ENCODE measurements at places on chromosomes 3 and 15.

- DNase-seq = no peak
These were observed 86.1 kb downstream of the UNC13C start for GRCh38 chr15:54064365-54064764.

GRCh38 chr3:130968221-130968620 lies 58.4 kb downstream of the ASTE1 start:
- DNase-seq = no peak

GRCh38 chr15:64731012-64731804 lies 44.2 kb downstream of the RBPMS2 start:
- peak; percentile 78 for DNase-seq

DNA sequence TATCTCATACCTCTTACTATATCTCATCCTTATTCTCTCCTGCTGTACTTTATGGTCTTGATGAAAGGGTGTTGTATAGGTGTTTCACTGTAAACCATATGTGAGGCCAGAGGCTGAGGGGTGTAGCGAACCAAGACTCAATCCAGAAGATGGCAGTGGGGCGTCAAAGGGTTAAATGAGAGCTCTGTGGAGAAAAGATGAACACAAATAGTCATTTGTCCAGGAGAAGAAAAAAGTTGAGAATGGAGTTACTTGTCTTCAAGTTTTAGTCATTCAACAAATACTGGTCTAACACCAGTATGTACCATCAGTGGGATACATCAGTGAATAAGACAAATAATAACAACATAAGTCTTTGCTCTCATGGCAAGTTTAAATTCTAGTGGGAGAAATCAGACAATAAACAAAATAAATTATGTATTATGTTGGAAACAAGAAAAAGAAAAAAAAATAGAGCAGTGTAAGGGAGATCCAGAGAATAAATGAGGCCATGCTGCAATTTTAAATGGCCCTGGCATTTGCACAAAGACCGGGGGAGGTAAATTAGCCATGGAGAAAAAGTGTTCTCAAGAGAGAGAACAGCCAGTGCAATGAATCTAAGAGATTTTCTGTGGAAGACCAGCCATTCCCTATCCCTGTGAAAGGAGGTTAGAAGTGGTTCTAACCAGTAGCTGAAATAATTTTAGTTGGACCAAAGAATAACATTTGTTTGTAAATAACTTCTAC lies 77.0 kb upstream of the UMPS start:
- DNase-seq = no peak

GRCh38 chr3:56424336-56424735 lies 43.9 kb downstream of the ERC2 start:
- DNase-seq = no peak

DNA sequence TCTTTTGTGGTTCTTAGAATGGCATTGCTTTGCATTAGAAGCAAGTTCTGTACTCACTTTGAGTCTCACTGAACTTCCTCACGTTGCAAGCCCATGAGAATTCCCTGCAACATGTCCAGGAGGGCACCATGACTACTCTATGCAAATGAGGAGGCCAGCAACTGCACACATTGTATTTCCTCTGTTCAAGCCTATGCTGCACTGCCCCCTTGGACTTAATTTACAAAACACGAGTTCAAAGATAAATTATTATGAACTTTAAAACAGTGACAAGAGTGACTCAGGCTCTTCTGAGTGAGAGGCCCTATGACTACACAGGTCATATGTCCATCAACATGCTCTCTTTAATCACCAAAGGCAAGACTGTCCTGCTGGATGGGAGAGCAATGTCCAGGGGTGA lies 484.2 kb upstream of the ATP11B start:
- DNase-seq = no peak

DNA sequence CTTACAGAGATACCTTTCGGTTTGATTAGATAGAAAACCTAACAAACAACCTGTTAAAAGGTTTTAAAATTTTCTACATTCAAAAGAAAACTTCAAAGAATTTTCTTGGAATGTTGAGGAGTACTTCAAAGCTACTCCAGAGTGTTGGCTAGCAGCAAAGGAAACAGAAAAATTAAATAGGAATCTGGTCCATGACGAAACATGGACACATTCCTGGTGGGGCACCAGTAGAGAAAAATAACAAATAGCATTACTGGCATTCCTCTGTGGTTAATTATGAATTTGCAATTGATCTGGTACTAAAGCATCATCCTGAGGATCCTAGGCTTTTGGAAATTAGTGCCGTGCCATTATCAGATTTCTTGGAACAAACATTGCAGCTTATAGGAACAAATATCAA lies 59.5 kb upstream of the DPPA4 start:
- DNase-seq = no peak

DNA sequence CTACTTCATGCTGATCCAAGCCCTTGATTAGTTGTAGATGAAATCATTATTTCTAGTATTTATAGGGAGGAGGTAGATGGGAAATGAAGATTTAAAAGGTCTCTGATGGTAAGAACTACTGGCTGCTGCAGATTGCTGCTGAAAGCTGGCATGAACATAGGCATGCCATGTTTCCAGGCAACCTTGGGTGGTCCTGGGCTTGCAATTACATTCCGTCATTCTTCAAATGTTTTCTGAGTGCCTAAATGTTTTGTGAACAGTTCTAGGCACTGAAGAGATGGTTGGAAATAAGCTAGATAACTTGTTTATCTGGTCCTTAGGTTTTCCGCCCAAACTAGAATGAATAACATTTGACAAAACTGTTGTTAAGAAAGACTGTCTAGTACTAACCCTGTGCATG lies 95.8 kb downstream of the KCNAB1 start:
- DNase-seq = no peak

GRCh38 chr3:134084242-134084950 lies 54.7 kb upstream of the SLCO2A1 start:
- DNase-seq = no peak

DNA sequence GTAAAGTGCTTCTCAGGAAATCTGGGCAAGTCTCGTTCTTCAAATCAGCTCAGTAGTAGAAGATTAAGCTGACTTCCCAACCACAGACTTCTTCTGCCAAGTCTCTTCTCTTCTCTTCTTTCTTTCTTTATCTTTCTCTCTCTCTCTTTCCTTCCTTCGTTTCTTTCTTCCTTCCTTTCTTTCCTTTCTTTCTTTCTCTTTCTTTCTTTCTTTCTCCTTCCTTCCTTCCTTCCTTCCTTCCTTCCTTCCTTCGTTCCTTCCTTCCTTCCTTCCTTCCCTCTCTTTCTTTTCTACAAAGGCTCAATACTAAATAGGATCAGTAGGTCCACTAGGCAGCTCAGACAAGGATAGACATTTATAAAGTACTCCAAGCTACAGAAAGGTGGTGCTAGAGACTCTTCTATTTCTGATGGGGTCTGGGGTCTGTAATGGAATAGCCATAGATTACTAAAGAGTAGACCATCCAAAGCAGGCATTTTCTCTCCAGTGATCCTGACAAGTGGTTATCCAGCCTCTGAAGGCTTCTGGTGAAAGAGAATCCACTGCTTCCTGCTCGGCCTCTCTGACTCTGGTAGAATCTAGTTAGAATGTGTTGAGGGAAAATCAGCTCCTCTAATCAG lies 100.8 kb downstream of the TPRG1 start:
- DNase-seq = no peak

DNA sequence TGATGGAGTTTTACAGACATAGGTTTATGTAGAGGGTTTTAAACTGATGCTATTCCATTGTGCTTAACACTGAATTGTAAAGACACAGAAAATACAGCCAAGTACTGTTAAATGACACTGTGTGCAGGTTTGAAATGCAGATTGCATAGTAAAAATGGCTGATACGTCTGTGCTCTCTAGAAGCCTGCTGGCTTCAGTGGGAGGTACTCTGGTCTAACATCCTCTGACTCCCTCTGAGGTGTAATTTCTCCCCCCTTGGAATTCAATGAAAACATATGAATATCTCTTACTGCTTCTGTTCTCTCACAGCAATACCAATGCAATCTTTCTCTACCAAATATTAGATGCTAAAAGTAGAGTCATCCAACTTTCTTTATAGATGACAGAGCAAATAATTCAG lies 176.6 kb downstream of the SLC9A9 start:
- no peak for DNase-seq

DNA sequence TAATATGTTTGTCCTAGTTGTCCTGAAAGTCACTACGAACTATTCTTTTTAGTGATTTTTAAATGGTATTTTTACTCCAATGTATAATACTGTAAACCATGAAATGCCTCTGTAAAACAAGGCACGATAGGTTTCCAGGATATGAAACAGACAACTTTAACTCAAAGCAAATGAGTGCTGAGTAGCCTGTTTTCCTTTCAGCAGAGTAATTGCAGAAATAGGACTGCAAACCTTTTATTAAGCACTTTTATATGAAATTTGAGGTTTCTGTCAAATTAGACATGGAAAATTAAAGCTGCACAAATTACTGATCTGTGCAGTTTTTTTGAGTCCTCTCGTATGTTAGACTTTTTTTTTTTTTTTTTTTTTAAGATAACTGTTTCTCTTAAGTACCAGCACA lies 16.2 kb downstream of the AKAP13 start:
- DNase-seq = no peak

DNA sequence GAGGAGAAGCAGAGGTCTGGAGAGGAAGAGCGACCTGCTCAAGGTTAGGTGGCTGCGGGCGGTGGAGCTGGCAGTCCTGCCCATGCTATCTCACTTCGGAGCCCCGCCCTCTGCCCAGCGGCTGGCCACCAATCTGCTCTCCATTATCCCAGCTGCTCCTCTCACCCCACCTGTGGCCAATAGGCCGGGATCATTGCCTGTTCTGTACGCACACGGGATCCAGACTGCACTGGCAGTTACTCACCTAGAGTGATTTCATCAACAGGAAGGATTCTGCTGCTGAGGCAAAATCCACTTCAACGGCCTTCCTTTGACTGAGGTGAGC lies 100.6 kb downstream of the TLE3 start:
- no peak for DNase-seq

GRCh38 chr3:123019161-123019560 lies 8.4 kb downstream of the SEMA5B start:
- DNase-seq = no peak

- no peak for DNase-seq
These were observed 258.3 kb downstream of the DIPK2A start for GRCh38 chr3:144229953-144230352.

- DNase-seq = no peak
These were observed 47.5 kb upstream of the FAM98B start for GRCh38 chr15:38406436-38406835.

DNA sequence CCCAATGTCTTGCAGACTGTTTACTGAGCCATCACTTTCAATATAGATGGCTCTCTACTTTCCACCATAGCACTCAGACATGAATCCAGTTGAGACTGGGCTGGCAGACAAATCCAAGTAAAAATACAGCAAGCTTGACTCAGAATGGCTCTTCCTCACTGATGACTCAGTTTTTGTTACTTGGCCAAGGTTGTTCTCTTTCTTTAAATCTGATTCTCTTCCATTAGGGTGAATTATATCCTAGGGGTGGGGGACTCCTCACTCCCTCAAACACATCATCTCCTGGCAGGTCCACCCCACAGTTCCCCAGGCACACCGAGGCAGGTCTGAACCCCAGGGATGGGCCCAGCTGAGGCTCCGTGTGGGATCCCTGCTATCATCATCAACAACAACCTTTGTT lies 157.9 kb downstream of the MEX3B start:
- no peak for DNase-seq

GRCh38 chr15:39227001-39227400 lies 353.9 kb upstream of the THBS1 start:
- no peak for DNase-seq

DNA sequence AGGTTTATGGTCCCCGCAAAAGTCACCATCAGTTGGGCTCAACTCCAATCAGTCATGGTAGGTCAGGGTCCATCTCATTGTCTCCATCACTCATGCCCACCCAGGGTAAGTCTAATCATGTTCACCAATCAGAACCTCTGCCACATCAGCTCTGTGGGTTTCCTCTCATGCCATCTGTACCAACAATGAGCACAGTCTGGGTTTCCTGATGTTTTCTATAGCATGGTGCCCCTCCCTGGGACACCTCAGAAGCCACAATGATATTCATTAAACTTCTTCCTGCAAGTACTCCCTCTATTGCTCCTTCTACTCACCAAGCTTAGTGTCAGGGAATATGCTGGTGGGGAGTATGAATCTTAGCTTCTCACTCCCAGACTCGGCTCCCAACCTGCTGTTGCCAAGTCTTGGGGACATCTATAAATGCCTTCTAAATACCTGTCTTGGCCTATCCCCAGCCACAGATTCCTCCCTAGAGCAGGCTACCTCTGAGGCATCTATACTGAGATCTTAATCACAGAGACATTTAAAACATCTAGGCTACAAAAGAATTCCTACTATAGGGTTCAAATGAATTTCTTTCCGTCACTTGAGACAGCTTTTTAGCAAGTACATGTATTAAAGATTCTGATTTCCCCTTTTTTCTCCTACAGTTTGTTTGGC lies 5.0 kb upstream of the CCR2 start:
- no peak for DNase-seq

DNA sequence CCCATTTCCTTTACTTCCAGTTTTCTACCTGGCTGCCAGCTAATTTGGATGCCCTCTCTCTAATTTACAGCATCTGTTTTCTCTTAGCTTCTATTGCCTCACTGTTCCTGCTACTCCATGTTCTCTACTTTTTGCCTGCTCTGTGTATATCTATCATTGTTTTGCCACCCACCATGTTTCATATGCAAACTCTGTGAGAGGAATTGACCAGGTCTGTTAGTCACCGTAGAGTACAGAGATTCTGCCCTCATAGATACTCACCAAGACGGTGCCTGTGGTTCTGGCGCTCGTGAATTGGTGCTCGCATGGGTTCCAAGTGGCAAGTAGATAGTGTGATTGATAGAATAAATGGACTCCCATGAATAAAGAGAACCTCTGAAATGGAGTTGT lies 288.8 kb downstream of the CNTN6 start:
- no peak for DNase-seq

DNA sequence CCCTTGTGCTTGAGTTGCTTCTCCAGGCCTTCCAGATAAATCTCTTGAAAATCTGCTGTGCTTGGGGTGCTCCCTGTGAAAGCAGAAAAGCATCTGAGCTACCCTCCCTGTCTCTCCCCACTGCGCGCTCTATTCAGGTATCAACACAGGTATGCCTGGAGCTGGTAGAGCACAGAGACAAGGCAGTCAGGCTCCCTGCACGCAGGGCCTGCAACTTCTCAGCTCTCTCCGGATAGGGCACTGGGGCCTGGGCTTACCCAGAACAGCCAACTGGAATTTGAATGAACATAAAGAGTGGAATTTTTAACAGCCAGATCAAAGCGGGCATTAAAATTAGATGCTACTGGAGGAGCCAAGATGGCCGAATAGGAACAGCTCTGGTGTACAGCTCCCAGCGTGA lies 183.6 kb downstream of the XXYLT1 start:
- DNase-seq = no peak

GRCh38 chr3:42486814-42487565 lies 15.5 kb upstream of the VIPR1 start:
- no peak for DNase-seq

- DNase-seq = no peak
These were observed 211.0 kb downstream of the RORA start for GRCh38 chr15:61018083-61018482.

- DNase-seq = no peak
These were observed 61.7 kb upstream of the CDIN1 start for GRCh38 chr15:36517758-36518157.

Data from activated CD4-positive, alpha-beta T cell treated with anti-CD3 and anti-CD28 coated beads, Interleukin-2, amount 50 U/mL, for 24 hours (primary cell).